ENCODE measurements at places on chromosomes 4 and X.

GRCh38 chr4:46249516-46249915 is 125.7 kb upstream of the GABRG1 start:
- no peak for DNase-seq

DNA sequence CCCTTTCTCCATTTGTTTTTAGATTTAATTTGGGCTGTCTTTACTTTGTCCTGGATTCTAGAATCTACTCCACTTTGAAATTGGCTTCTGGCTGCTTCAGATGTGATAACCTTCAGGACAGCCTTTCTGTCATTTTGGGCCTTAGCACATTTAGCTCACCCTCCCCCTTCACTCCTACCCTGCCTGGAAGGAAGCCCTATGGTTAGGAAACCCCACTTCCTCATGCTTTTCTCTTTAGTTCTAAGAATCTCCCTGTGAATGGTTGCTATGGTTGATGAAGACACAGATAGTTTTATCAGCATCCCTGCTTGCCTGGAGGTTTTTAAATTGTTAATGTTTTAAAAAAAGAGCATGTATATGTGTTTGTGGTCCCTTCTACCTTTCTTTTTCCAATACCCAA is 100.7 kb upstream of the PTPN13 start:
- DNase-seq, result no peak

DNA sequence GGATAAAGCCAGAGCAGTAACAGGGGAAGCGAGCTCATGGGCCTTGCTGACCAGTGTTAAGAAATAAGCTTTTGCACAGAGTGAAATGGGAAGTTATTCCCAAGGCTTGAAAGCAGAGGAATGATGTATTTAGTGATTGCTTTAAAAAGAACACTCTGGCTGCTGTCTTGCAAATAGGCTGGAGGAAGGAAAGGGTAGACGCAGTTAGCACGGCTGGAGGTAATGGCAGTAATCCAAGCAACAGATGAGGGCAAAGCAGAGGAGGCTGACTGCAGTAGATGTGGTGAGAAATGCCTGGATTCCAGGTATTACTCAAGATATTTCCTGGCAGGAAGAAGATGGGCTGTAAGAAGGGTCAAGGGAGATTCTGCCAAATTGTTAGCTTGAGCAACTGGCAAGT is 1342.3 kb upstream of the AGA start:
- no peak for DNase-seq

GRCh38 chr4:89161841-89162240 is 50.5 kb downstream of the TIGD2 start:
- no peak for DNase-seq

GRCh38 chr4:158656439-158656838 is 15.2 kb downstream of the C4orf46 start:
- no peak for DNase-seq

- no peak for DNase-seq
These were observed 5.9 kb downstream of the SH3D19 start for GRCh38 chr4:151319490-151319889.

DNA sequence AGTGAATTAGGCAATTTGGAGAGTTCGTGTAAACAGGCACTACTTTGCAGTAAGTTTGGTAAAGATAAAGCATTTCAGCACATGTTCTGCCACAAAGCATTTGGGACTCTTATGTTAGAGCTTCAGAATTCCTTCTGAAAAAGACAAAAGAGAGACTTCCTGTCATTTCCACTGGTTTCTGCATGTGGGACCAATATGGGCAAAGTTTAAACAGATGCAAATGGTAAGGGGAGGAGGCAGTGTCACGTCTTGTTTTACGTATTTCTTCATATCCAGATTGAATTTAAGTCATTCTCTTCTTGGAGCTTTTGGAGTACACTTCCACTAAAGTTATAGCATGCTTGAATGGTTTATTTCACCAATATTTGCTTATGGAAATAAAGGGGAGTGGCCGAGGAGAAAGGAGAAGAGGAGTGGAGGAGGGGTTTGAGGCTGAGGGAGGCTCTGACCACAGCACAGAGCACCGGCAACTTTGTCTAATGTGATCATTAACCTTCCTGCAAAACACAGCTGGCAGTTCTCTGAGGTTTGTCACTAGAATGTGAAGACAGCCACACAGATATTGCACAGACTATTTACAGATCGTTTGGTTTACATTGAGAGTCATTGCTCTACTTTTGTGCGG is at the start of gene APELA:
TSS of gene APELA (plus strand) at position 479 of the 625 bp plus-strand sequence. CDS start 154 bp downstream, outside the sequence.
- DNase-seq, result no peak

DNA sequence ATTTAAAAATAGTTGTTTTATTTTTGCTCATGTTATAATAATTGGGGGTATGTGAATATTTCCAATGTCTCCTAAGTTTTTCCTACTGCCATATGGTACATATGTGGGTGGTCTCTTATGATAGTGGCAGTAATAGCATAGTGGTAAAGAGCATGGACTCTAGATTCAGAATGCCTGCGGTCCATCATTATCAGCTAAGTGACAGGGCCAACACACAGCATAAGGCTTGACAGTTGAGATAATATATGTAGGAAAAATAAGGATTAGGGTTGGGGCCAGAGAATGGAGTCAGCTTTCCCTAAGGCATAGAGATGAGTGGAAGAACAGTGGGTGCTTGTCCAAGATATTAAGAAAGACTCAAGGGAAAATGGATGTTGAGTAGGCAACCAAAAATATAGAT is 2707.5 kb downstream of the PCDH7 start:
- DNase-seq, result no peak

DNA sequence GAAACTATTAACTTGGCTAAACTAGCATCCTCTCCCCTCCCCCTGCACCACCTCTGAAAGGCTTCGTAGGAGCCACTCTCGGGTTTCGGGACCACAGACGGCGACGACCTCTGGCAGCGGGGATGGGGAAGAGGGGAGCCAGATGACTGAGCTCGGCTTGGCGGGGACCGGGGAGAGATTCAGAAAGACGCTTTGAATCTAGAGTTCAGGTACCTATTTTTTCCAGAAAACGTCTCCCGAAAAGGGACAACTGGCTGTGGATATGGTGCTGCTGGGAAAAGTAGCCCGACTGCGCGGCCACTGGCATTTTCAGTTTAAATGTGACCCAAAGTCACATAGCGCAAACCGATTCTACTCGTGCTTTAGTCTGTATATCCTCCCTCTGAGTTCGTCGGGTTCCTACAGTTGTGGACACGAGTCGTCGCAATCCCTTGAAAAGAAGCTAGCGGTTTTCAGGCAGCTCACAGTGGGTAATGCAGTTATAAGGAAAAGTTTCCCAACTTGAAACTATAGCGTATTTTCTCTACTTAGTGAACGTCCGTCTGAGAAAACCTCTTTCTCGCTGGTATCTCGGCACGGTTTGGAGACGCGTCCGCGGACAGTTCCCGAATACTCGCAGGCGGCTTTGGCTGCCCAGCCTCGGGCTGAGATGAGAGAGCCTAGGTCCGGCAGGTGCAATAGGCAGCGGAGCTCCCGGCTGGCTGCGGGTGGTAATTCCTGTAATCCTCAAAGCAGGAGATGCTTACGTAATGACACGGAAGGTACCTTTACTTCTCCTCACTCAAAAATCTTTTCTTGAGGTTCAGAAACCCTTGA is 1.3 kb downstream of the PARM1 start:
- DNase-seq, result no peak

DNA sequence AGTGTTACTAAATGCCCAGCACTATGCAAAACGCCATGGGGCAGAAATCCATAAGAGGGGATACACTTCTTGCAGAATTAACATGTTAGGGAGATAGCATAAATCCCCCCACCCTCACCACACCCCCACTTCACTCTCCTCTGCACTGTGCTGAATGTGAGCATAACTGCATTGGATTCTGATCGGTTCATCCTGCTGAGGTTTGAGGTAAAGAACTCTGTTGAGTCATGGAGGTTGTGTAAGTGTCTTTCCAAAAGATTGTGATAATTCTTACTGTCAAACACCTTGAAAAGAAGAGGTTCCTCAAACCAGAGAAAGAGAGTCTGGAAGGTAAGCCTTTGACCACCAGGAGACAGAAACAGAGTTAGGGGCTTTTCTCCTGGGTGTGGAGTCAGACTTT is 43.6 kb downstream of the RBM47 start:
- DNase-seq, result no peak

DNA sequence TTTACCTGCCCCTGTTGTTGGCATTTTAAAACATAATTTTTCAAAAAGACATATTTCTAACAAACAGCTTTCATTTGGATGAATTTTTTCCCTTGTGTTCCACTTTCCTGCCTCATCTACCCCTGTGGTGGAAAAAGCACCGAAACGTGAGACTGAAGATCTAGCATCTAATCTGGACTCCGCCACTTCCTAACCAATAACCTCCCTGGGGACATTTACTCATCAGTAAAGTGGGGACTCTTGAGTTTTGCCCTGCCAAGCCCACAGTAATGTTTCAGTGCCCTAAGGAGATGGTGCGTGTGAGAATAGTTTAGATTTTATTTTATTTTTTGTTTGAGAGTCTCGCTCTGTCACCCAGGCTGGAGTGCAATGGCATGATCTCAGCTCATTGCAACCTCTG is 56.7 kb downstream of the ADGRG2 start:
- DNase-seq, result no peak

DNA sequence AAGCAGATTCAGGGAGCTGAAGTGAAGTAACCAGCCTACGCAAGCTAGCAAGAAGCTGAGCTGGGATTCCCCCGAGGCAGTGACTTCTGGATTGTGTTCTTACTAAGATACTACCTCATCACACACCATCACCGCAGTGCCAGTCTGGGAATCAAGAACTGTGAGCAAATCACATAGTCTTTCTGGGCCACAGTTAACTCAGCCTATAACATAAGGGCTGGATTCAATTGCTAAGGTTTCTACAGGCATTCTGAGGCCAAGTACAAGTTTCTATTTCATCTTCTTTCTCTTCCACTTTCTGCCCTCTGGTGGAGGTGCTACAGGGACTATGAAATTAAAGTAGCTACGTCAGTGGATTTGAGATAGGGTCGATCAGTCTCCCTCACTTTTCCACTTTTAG is 1.4 kb upstream of the CORIN start:
- DNase-seq, result no peak

- no peak for DNase-seq
These were observed 8.5 kb downstream of the TAFAZZIN start for GRCh38 chrX:154419688-154420401.

DNA sequence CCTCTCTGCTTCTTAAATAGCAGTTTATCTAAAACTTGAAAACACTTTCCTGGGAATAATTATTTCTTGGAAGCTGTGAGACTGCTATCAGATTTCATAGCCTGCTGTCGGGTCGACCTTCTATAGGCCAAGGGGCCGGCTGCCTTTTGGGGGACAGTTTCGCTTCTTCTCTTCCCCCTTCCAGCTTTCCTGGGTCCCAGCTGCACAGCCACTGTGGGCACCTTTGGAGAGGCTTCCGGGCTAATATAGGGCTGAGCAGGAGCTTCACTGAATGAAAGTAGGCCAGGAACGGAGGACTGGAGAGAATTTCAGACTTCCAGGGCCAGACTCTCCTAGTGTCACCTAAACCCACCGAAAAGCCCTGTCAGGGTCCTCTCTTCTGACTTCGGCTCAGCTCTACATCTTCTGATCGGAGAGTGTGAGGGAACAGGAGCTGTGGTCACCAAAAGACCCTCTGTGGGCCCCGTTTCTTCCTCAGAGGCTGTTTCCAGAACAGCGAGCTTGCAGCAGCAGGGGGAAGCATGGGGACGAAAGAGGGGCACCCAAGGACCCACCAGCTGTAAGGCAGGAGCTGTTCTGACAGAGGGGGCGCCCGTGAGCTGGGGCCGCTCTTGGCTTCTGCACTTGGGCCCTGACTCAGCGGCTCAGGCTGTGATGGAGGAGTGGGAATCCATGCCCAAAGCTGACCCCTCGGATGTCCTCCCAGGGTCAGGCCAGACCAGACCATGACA is 620.6 kb downstream of the BCOR start:
- DNase-seq, result no peak

GRCh38 chr4:11876104-11876503 is 447.4 kb upstream of the HS3ST1 start:
- no peak for DNase-seq

- no peak for DNase-seq
These were observed 218.1 kb downstream of the ANTXR2 start for GRCh38 chr4:79854856-79855502.

All from NCI-H1048 (cell line).